ENCODE measurements at places on chromosomes 1 and 21. TPM values are rescaled to one million over a fixed set of nuclear protein-coding genes. Genes with fewer than 3 reads are reported as not detected.

The GJB4 gene
- not detected for total RNA-seq

GRCh38 chr1:21277180-21277579, 13.1 kb downstream of the ECE1 start:
- H3K27me3 ChIP-seq = no peaks in the 10 kb centered on the region
- peaks cover 57% of the 10 kb centered on the region for H3K4me1 ChIP-seq
- peaks cover 17% of the 10 kb centered on the region for H3K36me3 ChIP-seq

GRCh38 chr1:38815903-38816627, 43.5 kb downstream of the RRAGC start:
- no peaks in the 10 kb centered on the region for H3K36me3 ChIP-seq
- DNase-seq = peak; percentile 56
- peaks cover 7% of the 10 kb centered on the region for H3K27me3 ChIP-seq
- H3K27ac ChIP-seq = no peak overlapping the region

DNA sequence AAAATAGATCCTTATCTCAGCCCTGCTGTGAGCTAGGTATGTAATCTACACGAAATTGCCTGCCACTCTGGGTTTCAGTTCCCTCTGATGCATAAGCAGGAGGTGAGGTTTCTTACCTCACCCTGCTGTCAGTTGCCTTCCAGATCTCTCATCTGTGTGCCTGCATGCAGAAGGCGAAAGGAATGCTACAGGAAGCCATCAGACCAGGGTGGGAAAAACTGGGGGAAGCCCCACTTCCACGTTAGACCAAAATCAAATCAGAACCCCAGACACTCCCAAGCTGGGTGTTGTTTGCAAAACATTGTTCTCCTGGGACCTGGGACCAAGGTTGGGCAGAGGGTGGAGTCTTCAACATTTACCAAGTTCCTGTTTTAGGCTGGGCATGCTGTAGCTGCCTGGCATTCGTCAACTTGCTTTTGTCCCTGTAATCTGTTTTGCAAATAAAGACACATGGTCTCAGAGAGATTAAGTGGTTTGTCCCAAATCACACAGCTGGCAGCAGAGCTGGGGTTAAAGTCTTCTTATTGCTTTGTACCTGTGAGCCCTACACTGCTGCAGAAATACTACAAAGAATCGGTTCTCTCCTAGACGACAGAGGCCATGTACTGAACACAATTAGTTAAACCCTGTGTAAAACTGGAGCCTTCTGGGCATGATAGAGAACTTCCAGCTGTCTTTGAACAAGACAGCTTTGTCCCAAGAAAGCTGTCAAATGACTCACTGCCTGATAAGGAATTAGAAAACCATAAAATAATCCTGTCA, 389.7 kb upstream of the RUNX1 start:
- H3K27me3 ChIP-seq = no peaks in the 10 kb centered on the region
- no peaks in the 10 kb centered on the region for H3K36me3 ChIP-seq
- no peak overlapping the region for H3K4me3 ChIP-seq
- no peaks in the 10 kb centered on the region for H3K4me1 ChIP-seq

DNA sequence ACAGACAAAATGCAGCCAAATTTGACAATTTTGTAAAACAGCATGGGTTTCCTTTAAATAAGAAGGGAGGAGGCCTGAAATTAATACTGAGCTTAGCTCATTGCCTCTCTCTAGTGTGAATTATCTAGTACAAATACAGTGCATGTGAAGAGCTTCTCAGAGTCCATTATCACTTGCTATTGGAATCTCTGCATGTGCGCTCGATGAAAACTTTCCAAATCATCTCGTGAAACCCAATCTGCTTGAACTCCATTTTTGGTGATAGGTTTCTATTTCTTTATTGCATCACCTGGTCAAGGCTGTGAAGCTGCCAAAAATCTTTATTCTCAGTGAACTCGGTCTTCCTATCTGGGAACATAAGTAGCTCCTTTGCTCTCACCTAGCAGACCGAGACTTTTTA, 49.5 kb upstream of the LYPLAL1 start:
- no peak overlapping the region for H3K4me3 ChIP-seq
- peaks cover 7% of the 10 kb centered on the region for H3K4me1 ChIP-seq
- H3K36me3 ChIP-seq = no peaks in the 10 kb centered on the region
- H3K27ac ChIP-seq = no peak overlapping the region
- H3K27me3 ChIP-seq = no peaks in the 10 kb centered on the region

GRCh38 chr1:82000221-82000620, 199.5 kb downstream of the ADGRL2 start:
- H3K4me3 ChIP-seq = no peak overlapping the region
- no peaks in the 10 kb centered on the region for H3K4me1 ChIP-seq
- DNase-seq = no peak
- no peak overlapping the region for H3K27ac ChIP-seq
- no peaks in the 10 kb centered on the region for H3K36me3 ChIP-seq

DNA sequence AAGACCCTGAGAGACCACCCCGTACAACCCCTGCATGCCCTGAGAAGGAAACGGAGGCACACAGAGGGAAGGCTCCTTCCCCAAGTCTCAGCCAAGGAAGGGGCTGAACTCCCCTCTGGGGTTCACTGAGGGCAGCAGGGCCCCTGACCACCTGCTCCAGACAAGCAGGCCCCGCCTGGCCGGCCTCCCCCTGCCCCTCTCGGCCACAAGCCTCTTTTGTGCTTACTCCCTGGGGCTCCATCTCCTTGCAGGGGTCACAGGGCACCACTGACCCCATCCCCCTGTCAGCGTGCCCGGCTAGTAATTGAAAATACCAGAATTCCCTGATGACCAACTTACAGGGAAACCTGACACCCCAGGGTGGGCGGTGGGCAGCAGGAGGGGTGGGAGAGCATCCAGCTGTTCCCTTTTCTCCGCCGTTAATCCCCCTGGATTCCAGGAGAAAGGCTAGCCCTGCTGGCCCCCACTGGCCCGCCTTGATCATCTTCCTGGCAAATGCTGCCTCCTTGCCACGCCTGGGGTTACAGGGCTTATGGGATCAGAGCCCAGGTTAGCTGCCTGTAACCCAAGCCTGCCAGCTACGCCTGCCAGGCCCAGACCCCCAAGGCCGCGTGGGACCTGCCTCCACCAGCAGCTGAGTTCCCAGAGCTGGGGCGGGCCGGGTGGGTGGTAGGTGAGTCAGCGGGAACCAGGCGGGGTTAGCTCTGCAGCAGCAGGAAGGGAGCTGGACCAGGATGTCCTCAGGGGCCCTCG, 96.1 kb downstream of the LACTBL1 start:
- no peak overlapping the region for H3K4me3 ChIP-seq
- H3K36me3 ChIP-seq = no peaks in the 10 kb centered on the region
- DNase-seq = no peak
- no peak overlapping the region for H3K27ac ChIP-seq
- no peaks in the 10 kb centered on the region for H3K4me1 ChIP-seq

GRCh38 chr1:94768036-94768435, 52.1 kb upstream of the SLC44A3 start:
- DNase-seq = no peak
- H3K4me1 ChIP-seq = peaks cover 28% of the 10 kb centered on the region
- H3K4me3 ChIP-seq = no peak overlapping the region
- H3K36me3 ChIP-seq = no peaks in the 10 kb centered on the region
- no peaks in the 10 kb centered on the region for H3K27me3 ChIP-seq

GRCh38 chr1:160634543-160635491, 12.0 kb downstream of the SLAMF1 start:
- DNase-seq = peak; percentile 52
- H3K4me1 ChIP-seq = peaks cover 18% of the 10 kb centered on the region
